Naive thymus-derived CD4-positive, alpha-beta T cell (primary cell): ENCODE measurements at places on chromosomes 13 and 19.

GRCh38 chr19:33064458-33064791 lies 263 bp downstream of the RHPN2 start:
- no peak overlapping the region for H3K4me3 ChIP-seq
- no peaks in the 10 kb centered on the region for H3K4me1 ChIP-seq
- DNase-seq, result peak; percentile 43

GRCh38 chr13:79910875-79911540 lies 429.9 kb downstream of the SPRY2 start:
- no peaks in the 10 kb centered on the region for H3K4me1 ChIP-seq
- H3K36me3 ChIP-seq, result no peaks in the 10 kb centered on the region
- H3K4me3 ChIP-seq, result no peak overlapping the region
- no peak for DNase-seq

- no peaks in the 10 kb centered on the region for H3K36me3 ChIP-seq
- H3K27me3 ChIP-seq, result peaks cover 2% of the 10 kb centered on the region
- H3K4me3 ChIP-seq, result no peak within 1 kb of the TSS
- no peak for DNase-seq
- H3K27ac ChIP-seq, result no peak within 1 kb of the TSS
- no peaks in the 10 kb centered on the region for H3K4me1 ChIP-seq
Observed at GRCh38 chr19:840519-841206, at the start of gene PRTN3. TSS of gene PRTN3 (plus strand) at chr19:840999. CDS start at chr19:841009, 10 bp downstream.

DNA sequence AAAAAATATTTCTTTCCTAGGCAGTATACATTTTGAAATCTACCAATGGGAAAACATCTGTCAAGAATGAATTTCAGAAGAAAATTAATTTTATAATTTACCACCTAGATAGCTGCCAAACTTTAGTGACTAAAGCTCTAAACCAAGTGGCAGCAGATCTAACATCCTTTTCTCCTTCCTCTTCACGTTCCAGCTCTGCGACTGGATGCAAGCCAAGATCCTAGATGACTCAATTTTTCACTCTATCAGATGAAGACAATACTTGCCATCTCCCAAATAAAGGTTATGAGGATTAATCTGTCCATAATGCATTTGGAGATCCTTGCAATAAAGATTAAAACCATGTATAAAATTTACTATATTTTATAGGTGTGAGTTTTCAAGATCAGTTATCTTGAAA lies 66.7 kb upstream of the MIR17HG start:
- H3K4me3 ChIP-seq, result no peak overlapping the region
- no peak overlapping the region for H3K27ac ChIP-seq
- H3K36me3 ChIP-seq, result no peaks in the 10 kb centered on the region
- no peaks in the 10 kb centered on the region for H3K4me1 ChIP-seq

- peak; percentile 85 for DNase-seq
- peak overlapping the region; percentile 7 for H3K4me3 ChIP-seq
- no peaks in the 10 kb centered on the region for H3K27me3 ChIP-seq
- peak overlapping the region; percentile 67 for H3K27ac ChIP-seq
- H3K4me1 ChIP-seq, result peaks cover 34% of the 10 kb centered on the region
- peaks cover 42% of the 10 kb centered on the region for H3K36me3 ChIP-seq
Observed at GRCh38 chr13:73715114-73715910, 418.9 kb downstream of the KLF12 start.

DNA sequence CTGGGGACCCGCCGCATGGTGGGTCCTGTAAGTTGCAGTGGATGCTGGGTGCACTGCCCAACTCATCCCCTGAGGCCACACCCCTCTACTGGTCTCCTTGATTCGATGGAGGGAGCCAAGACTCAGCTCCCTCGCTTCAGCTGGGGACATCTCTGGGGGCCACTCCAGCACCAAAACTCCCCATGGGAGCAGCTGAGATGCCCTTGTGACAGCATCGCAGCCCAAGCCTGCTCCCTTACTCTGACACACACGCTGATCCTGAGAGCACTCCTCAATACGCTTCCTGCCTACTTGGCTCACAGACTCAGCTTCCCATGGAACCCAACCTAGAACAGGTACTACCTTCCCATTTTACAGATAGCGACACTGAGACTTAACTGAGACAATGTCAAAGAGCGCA lies 56.2 kb downstream of the PEPD start:
- no peaks in the 10 kb centered on the region for H3K27me3 ChIP-seq
- H3K4me1 ChIP-seq, result no peaks in the 10 kb centered on the region
- no peak overlapping the region for H3K27ac ChIP-seq
- DNase-seq, result no peak
- H3K4me3 ChIP-seq, result no peak overlapping the region
